ENCODE measurements at places on chromosomes 4 and X. TPM values are rescaled to one million over a fixed set of nuclear protein-coding genes. Genes with fewer than 3 reads are reported as not detected.

DNA sequence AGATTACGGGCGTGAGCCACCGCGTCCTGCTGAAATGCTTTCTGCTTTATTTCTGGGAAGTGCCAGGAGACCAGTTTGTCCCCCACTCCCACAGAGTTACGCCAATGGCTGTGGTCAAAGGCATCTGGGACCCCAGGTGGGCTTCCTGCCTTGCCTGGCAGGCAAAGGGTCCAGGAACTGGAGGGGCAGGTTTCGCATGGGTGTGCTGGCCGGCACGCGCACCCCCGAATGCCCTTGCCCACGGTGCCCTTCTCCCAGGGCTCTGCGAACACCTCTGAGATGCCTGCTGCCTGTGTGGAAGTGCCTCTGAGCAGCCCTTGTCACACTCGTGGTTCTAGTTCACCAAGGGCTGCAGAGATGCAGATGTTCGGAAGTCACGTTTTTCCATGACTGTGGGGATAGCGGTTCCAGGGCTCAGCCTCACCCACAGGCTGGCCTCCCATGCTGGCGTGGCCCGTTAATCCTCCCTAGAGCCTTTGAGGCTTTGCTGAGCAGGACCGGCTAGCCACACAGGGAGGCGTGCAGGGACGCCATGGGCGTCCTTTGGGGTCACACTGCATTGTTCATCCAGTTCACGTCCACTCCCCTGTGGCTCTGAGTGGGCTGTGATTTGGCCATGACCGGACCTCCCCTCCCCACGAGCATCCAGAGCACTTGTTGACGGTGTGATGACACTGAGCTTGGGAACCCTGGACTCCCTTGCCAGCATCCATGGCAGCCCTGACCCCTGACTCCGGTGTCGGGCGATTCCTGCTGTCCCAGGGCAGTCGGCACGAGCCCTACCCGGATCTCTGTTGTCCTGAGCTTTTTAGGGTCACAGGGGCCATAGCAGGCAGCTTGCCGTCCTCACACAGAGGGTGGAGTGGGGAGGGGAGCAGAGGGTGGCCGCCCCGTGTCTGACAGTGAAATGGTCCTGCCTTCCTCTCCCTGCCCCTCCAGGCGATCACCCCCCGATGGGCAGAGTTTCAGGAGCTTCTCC is 12.7 kb upstream of the ADD1 start:
- H3K27ac ChIP-seq = no peak overlapping the region
- H3K4me1 ChIP-seq = peaks cover 16% of the 10 kb centered on the region
- H3K27me3 ChIP-seq = no peaks in the 10 kb centered on the region
- DNase-seq = no peak

DNA sequence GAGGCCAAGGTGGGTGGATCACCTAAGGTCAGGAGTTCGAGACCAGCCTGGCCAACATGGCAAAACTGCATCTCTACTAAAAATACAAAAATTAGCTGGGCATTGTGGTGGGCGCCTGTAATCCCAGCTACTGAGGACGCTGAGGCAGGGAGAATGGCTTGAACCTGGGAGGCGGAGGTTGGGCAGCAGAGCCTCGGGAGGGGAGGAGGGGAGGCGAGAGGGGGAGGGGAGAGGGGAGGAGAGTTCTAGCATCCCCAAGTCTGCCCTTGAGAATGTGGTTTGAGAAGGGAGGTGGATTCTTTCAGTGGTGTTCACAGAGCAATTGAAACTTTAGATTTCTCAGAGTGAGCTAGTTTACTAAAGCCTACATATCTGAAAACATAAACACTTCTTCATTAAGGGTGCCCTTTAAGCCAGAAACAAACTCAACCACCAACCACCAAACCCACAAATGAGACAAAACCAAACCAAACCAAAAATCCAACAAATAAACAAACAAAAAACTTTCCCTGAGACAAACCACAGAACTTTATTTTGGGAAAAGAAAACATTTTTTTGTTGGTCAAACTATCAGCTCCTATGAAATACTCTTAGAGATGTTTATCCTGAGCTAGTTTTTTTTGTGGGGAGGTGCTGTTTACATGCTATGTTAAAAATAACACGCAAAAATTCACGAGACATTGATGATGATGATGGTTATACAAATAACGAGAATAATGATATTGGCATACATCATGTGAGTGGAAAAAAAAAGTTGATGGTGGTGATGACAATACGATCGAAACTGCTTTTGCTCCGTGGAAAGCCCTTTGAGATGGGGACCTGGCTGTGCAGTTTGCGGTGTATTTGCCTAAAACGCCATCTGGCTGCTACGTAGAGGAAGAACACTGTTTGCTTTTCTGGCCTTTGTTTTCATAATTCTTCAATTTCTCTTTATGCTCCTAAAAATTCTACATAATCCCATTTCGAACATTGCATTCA is 98.2 kb upstream of the PRKX start:
- peak; percentile 44 for DNase-seq
- H3K4me3 ChIP-seq = peak overlapping the region; percentile 34
- no peaks in the 10 kb centered on the region for H3K27me3 ChIP-seq
- no peaks in the 10 kb centered on the region for H3K36me3 ChIP-seq
- H3K4me1 ChIP-seq = no peaks in the 10 kb centered on the region
- no peak overlapping the region for H3K27ac ChIP-seq

- no peaks in the 10 kb centered on the region for H3K4me1 ChIP-seq
- no peaks in the 10 kb centered on the region for H3K27me3 ChIP-seq
- no peak overlapping the region for H3K4me3 ChIP-seq
- H3K36me3 ChIP-seq = no peaks in the 10 kb centered on the region
- no peak overlapping the region for H3K27ac ChIP-seq
Measured at GRCh38 chrX:63652086-63652765, 132.8 kb downstream of the ARHGEF9 start.

DNA sequence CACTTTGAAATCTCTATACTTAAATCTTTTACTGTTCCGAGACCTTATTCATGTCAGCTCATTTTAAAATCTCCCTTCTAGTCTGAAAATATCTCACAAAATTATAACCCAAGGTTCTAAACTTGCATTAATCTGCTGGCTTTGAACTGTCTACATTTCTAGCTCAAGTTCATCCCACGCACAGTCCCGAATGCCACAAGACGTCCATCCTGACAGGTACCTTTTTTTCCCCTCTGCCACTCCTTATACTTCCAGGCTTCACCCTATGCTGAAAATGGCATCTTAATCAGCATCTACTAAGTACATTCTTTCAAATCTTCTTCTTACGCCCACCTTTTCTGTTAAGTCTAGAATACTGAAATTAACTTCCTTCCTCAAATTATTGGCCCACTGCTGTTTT is 259.2 kb upstream of the GALNTL6 start:
- no peak overlapping the region for H3K4me3 ChIP-seq
- DNase-seq = no peak
- no peaks in the 10 kb centered on the region for H3K36me3 ChIP-seq
- no peaks in the 10 kb centered on the region for H3K4me1 ChIP-seq
- H3K27ac ChIP-seq = no peak overlapping the region

DNA sequence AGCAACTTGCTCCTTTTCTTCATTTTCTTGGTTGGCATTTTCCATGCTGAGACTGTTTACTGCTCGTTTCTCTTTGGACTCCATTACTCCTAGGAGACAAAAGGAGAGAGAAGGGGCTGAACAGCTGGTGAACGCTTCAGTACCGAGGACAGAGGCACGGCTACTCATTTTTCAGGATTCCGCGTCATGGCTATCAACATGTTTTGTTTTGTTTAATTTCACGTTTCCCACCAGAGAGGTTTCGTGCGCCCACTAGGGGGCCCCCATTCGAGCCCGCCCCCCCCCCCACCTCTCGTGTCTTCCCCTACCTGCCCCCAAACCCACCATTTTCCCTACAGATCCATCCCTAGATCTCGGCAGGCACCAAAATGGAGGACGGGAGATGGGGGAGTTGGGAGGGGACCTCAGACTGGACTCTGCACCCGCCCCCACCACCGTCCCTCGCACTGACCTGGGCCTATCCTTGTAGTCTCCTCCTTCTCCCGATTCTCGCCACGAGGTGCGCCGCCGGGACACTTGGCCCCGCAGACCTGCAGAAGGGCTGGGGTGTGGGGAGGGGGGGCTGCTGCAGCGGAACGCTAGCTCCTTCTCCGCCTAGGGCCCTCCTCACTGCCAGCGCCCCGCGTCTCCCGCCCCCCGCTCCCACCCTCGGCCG is 653 bp downstream of the BEX1 start:
- no peaks in the 10 kb centered on the region for H3K27me3 ChIP-seq
- H3K4me1 ChIP-seq = no peaks in the 10 kb centered on the region
- H3K36me3 ChIP-seq = no peaks in the 10 kb centered on the region
- H3K27ac ChIP-seq = no peak overlapping the region

GRCh38 chr4:47084795-47085194 is 53.4 kb downstream of the GABRB1 start:
- H3K4me3 ChIP-seq = no peak overlapping the region
- DNase-seq = no peak
- H3K36me3 ChIP-seq = no peaks in the 10 kb centered on the region
- no peak overlapping the region for H3K27ac ChIP-seq

- no peak overlapping the region for H3K27ac ChIP-seq
- peak overlapping the region; percentile 2 for H3K4me3 ChIP-seq
- DNase-seq = peak; percentile 24
- H3K4me1 ChIP-seq = peaks cover 26% of the 10 kb centered on the region
- no peaks in the 10 kb centered on the region for H3K36me3 ChIP-seq
- H3K27me3 ChIP-seq = no peaks in the 10 kb centered on the region
Measured at GRCh38 chr4:150828159-150828558, 186.9 kb downstream of the LRBA start.

The UGT2B11 gene
- total RNA-seq = not detected

The TLL1 gene
- not detected for total RNA-seq

The KLHL4 gene
- total RNA-seq = not detected

The CRLF2 gene
- total RNA-seq = 0.40 TPM

Data from naive thymus-derived CD4-positive, alpha-beta T cell (primary cell).